ENCODE measurements at places on chromosomes 16 and 17. TPM values are rescaled to one million over a fixed set of nuclear protein-coding genes. Genes with fewer than 3 reads are reported as not detected.

- no peak for DNase-seq
Observed at GRCh38 chr16:30535777-30536190, 1.1 kb upstream of the ZNF747 start.

DNA sequence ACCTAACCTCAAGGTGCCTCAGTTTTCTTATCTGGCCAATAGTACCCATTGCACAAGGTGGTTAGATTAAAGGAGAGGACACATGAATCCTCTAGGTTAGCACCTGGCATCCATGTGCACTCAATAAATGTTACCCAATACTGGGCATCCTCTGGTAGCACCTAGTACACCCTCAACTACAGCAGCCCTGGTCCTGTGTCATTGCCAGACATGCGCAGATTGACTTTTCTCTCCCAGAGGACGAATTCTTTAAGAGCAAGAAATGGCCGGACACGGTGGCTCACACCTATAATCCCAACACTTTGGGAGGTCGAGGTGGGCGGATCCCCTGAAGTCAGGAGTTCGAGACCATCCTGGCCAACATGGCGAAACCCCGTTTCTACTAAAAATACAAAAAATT is 7.3 kb downstream of the DUSP3 start:
- DNase-seq, result no peak

DNA sequence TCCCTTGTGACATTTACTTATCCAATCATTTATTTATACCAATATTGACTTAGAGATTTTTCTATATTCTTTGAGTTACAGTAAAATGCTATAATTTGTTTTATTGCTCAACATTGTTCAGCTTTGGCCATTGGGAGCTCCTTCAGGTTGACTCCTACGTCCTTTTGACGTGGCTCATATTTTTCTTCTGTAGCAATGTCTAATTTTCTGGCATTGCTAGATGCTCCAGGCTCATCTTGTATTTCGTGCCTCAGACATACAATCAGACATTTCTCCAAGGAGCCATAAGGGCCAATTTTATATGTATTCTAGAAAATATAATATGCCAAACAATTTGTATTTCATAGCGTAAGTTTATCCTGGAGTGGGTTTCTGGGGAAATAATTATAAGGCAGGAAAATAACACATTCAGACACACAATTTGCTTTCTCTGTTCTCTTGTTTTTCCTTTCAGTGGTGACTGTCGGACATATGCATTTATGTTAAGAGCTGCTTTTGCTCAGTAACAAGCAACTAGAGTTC is 355.1 kb upstream of the MON1B start:
- DNase-seq, result no peak

GRCh38 chr17:60277258-60277657 is 114.7 kb downstream of the USP32 start:
- no peak for DNase-seq

DNA sequence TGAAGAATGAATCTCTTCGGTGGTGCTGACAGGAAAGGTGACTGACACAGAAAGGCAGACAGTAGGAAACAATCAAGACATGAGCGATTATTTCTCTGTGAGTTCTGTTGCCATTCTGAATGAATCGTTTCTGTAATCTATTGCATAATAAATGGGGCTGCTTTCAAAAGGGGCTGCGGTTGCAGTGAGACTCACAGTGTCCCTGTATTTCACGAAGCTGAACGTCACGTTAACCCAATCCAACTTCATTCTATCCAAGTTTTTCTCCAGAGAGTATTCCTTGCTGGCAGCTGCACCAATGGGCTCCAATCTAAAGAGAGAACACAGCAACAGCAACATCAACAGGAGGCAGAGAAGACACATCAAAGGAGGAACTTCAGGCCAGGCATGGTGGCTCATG is 75.4 kb downstream of the DNAH3 start:
- DNase-seq, result no peak

GRCh38 chr16:7086822-7087616 is 245.6 kb upstream of the RBFOX1 start:
- DNase-seq, result no peak

- no peak for DNase-seq
Observed at GRCh38 chr17:76107509-76107908, 3.9 kb upstream of the EXOC7 start.

- no peak for DNase-seq
Observed at GRCh38 chr16:4962716-4963115, 4.6 kb downstream of the SEC14L5 start.

- DNase-seq, result no peak
Observed at GRCh38 chr16:52501746-52502145, 45.2 kb downstream of the TOX3 start.

- no peak for DNase-seq
Observed at GRCh38 chr16:68270353-68270752, 6.0 kb downstream of the SLC7A6 start.

DNA sequence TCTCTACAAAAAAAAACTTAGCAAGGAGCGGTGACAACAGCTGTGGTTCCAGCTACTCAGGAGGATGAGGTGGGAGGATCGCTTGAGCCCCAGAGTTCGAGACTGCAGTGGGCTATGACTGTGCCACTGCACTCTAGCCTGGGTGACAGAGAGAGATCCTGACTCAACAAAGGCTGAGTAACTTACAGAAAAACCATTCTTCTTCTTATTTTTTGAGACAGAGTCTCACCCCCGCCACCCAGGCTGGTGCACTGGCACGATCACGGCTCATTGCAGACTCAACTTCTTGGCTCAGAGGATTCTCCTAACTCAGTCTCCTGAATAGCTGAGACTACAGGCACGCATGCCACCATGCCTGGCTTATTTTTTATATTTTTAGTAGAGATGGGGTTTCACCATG is 56.0 kb downstream of the CYB5D2 start:
- DNase-seq, result no peak

The CES2 gene
- 20.7 TPM for polyA plus RNA-seq

DNA sequence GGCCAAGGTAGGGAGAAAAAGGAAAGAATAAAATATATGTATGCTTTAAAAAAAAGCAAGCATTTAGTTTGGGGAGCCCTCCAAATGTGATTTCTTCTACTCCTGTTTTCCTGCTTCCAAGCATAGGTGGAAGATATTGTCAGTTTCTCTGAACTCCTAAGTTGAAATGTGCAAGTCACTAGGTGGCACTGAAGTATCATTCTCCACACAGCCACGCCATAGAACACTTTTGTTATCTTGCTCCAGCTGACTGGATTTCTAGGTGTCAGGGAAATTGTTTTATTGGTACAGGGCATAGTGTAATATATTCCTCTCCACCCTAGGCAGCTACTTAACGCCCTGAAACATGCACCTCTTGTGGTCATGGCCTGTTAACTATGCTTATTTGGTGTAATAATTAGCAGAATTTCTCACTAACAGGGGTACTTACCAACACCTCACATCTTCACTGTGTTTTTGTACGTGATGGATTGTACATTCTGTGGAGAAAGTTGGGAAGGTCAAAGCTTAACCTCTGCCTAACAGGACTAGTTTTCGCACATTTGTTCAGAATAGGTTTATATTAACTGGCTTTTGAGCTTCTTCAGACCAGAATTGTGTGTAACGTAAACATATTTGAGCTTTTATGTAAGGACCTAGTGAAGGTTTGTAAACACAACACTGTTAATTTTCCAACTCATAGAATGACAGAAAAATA is 69.3 kb downstream of the FTO start:
- DNase-seq, result peak; percentile 33

GRCh38 chr17:29155227-29155965 is 24.8 kb downstream of the MYO18A start:
- no peak for DNase-seq

GRCh38 chr17:8985054-8985701 is 19.7 kb upstream of the PIK3R5 start:
- DNase-seq, result no peak

DNA sequence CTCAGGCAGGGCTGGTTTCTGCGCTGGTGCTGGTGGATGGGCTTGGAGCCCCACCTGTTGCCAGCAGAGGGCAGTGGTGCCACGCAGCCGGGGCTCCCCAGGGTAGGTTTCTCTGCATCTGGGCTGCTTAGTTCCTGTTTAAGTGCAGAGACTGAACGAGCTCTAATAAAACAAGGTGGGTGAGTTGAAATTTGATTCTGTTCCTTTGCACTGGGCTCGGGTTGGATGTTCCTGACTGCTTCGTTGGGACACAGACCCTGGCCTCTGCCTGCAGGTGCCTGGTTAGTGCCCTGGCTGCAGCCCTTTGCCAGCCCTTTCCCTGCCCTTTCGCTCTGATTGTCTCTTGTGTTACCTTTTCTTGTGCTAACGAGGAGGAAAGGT is 30.0 kb downstream of the TBCD start:
- peak; percentile 50 for DNase-seq

GRCh38 chr16:89489040-89489897 is 1.1 kb downstream of the ANKRD11 start:
- peak; percentile 85 for DNase-seq

DNA sequence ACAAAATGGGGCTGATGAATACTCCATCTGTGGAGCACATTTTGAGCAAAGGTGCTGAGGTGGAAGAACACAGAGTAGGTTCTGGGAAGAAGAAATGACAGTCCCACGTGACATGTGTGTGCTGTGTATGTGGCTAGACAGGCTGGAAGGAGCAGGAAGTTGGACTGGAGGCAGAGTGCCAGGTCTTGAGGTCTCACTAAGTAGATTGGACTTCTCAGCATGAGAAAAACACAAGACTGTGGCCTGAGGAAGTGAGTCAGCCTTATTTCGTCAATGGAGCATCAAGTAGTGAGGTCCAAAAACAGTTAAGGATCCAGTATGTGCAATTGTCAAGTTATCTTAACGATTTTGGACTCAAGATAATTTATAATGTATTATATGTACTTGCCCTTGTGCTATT is 736.5 kb downstream of the KCNJ2 start:
- DNase-seq, result peak; percentile 95

DNA sequence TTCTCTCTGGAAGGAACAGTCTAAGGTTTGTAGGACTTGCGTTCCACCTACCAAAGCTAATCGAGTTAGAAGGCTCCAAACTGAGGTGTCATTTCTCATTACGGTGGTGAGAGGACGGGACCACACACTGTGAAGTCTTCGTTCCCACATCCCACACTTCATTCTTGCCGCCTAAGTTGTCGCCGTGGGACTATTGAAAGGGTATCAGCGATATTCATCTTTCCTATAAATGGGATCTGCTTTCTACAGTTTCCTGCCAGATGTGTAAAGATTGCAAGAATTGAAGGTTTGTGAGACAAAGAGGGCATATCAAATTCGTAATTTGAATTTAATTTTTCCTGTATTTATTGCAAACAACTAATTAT is 608 bp upstream of the TRIM37 start:
- DNase-seq, result no peak

- no peak for DNase-seq
Observed at GRCh38 chr17:15511142-15511541, 43.7 kb upstream of the CDRT4 start.

The LLGL2 gene
- 0.24 TPM for polyA plus RNA-seq

DNA sequence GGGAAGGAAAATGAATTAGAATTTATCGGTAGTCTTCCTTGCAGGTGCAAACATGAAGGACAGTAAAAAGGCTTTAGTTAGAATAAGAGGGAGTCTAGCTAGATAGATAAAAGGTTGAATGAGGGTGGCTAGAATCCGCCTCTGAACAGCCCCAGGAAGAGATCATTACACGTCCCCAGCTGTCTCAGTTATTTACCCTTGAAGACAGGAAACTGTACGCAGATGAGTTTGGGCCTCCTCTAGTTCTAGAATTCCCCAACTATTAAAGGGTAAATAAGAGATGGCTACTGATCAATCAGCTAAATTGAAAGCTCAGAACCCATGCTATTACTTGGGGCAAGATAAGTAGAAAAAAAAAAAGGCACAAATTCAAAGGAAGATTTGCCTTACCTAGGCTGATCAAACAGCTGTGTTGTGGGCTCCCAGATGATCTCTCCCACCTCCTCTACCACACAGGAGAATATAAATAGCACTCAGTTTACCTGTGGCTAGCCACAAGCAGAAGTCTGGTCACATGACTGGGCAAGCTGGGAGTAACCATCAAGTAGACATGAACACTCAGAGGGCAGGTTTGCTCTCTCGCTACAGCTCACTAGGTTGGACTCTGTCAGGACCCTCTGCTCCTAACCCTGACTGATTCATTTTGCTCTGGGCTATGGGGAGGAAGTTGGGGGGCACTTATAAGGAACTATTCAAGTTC is 17.0 kb downstream of the FAM117A start:
- DNase-seq, result no peak

The UTS2R gene
- not detected for polyA plus RNA-seq

- DNase-seq, result no peak
Observed at GRCh38 chr16:80377096-80377956, 163.5 kb upstream of the DYNLRB2 start.

The VTN gene
- 0.53 TPM for polyA plus RNA-seq

The TTYH2 gene
- polyA plus RNA-seq, result 4.3 TPM

GRCh38 chr16:57600048-57600835 is 28.2 kb upstream of the ADGRG1 start:
- DNase-seq, result no peak

The PRKCB gene
- polyA plus RNA-seq, result not detected

The IL21R gene
- polyA plus RNA-seq, result 0.52 TPM

DNA sequence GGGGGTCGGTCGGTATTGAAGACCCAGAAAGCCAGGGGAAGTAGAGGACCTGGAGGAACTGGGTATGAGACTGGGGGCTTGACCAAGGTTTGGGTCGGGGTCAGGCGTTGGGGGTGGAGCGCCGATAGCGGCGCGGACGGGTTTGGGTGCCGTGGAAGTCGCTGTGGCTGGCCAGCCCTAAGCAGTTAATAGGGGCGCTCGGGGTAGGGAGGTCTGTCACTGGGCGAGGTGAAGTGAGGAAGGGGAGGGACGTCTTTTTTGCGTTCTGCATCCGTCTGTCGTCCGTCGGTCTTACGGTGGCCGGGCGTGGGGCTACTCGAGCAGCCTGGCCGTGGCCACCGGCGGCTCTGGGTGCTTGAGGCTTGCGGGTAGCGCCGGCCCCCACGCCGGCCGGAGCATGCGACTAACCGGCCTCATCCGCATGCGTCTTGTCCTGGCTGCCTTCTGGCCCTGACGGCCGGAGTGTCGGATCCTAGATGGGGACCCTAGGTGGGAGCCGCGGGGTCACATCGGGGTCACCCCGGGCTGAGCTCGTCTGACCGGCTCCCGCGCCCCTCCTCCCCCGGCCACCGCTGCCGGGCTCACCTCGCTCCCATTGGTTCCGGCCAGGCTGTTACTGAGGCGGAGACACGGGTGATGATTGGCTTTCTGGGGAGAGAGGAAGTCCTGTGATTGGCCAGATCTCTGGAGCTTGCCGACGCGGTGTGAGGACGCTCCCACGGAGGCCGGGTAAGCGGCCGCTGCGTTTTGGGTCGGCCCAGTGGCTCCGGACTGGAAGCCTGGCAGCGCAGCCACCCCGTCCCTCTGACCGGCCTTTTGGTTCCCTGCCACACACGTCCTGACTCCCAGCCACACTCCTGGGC is 10.3 kb upstream of the TMEM88 start:
- peak; percentile 82 for DNase-seq

- DNase-seq, result no peak
Observed at GRCh38 chr17:43924558-43924957, 17.2 kb upstream of the MPP2 start.

The KRT33B gene
- 0.07 TPM for polyA plus RNA-seq

DNA sequence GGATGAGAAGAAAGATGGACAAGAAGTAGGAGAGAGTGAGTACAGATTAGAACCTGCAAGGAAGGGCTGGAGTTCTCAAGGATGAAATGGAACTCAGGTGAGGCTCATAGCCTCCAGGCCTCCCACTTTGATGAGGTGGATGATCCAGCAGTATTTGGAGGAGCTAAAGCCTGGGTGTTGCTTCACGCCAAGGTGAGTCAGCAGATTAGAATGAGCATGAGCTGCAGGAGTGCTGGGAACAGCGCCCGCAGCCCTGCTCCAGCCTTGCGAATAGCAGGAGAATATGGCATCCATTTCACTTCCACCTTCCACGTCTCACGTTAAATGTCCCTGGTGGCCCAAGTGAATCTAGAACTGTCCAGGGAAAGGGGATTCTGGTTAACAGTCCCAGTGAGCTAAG is 94.4 kb upstream of the CPHXL start:
- DNase-seq, result no peak

Data from AG04450 (cell line).